ENCODE measurements at places on chromosomes 16 and 17. TPM values are rescaled to one million over a fixed set of nuclear protein-coding genes. Genes with fewer than 3 reads are reported as not detected.
A peak's percentile ranks its signal among the peaks of the same experiment; 100 is the strongest.

DNA sequence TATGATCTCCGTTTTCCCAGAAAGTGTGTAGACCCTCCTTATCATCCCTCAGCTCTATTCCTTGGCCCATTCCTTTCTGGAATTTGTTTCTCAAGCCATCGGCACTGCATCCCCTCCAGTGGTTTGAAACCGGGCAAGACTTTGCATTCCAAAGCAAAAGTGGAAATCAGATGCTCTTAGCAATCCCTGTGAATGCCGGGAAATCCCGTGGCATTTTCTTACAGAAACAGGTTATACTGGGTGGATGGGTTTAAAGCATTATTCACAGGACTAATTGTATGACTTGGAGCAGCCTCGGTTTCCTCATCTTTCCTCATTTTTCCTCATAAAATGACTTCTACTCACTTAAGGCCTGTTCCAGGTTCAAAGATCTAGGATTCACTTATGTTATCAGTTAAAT is 52.0 kb downstream of the MAP2K6 start:
- no peak for DNase-seq
- H3K27me3 ChIP-seq = no peaks in the 10 kb centered on the region
- no peak overlapping the region for H3K4me3 ChIP-seq
- H3K27ac ChIP-seq = no peak overlapping the region

GRCh38 chr16:14418795-14419225 is 211.2 kb downstream of the PARN start:
- no peaks in the 10 kb centered on the region for H3K4me1 ChIP-seq
- no peaks in the 10 kb centered on the region for H3K27me3 ChIP-seq
- no peaks in the 10 kb centered on the region for H3K36me3 ChIP-seq
- DNase-seq = no peak
- no peak overlapping the region for H3K4me3 ChIP-seq

DNA sequence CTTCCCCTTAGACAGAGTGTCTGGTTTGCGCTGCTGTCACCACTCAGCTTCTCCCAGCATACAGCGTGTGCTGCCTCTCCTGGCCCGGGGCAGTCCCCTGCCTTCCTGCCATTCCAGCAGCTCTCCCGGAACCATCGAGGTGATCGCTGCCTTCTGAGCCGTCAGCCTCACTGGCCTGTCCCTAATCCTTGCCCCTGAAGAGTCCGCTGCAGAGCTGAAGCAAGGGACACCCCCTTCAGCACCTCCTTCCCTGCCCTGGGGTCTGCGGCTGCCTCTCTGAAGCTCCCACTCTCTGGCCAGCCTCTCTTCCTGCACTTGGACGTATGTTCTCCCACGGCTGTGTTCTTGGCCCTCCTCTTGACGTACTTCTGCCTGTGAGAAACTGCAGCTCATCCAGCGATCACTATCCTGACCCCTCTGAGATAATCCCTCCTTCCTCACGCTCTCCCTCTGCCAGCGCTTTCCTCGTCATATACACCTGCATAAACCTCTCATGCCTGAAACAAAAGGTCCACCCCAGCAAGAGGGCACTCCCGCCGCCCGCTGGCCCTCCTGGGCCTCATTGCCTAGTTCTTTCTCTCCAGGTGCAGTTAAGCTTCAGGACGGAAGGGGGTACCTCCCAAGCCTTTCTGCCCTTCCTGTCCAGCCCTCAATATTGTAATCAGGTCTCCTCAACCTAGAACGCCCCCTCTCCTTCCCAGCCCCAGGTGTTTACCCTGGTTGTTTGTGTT is 220.6 kb upstream of the CHMP6 start:
- H3K27ac ChIP-seq = no peak overlapping the region
- no peaks in the 10 kb centered on the region for H3K4me1 ChIP-seq
- DNase-seq = no peak
- H3K36me3 ChIP-seq = no peaks in the 10 kb centered on the region
- no peak overlapping the region for H3K4me3 ChIP-seq

DNA sequence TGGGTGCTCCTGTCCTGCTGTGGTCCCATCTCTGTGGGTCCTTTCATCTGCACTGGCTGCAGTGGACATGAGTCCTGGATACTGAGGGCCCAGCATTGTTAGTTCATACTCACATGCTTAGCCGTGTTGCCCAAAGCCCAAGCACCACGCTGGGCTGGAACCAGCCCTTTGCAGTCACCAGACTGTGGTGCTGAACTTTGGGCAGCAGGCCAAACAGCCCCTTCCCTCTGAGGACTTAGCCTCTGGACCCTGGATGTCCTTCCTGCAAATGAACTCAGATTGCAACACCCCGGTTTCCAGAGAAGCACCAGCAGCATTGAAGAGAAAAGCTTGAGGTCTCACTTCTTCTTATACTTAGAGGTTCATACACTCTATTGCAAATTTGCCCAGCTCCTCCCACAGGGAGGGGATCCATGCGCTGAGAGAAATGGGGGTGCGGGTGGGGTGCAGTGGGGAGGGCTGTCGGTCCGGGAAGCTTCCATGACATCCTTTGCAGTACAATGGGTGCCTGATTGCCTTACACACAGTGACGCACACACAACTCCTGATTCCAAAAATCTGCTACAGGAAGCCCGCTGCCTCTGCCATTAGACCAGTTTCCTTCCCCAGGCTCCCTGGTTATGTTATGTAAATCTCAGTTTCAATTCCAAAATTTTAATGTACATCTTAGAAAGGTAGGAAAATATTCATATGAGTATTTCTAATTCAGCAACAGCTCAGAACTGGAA is 65.8 kb downstream of the RGS9 start:
- no peaks in the 10 kb centered on the region for H3K27me3 ChIP-seq
- H3K4me3 ChIP-seq = no peak overlapping the region
- H3K36me3 ChIP-seq = no peaks in the 10 kb centered on the region

DNA sequence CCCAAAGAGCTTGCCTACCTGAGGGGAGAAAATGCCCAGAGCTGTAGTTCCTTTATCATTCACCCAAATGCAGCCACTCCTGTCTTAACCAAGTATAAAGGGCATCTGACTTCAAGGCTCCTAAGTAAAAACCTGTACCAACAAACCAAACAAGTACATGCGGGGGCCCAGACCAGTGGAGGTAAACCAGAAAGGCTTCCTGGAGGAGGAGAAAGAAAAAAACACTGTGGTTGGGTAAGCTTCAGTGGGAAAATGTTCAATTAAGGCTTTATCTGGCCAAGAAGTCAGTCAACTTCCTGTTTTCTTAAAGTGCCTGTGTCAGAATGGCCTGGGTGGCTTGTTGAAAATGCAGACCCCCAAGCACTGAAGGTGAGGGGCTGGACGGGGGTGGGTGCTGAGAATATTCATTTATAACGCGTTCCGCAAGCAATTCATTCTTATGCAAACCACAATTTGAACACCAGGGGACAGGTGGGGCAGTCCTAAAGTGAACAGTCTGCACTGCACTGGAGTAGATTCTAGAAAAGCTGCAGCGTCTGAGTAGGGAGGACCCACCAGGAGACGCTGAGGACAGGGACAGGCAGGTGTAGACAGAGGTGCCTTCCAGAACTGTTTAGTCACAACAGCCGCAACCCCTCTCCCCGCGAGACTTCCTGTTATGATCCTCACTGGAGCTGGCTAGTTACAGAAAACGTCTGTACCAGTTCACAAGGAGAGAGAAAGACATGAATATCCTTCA is 467.1 kb downstream of the SOX9 start:
- H3K36me3 ChIP-seq = peaks cover 7% of the 10 kb centered on the region
- peak overlapping the region; percentile 96 for H3K27ac ChIP-seq
- H3K4me1 ChIP-seq = peaks cover 33% of the 10 kb centered on the region
- DNase-seq = no peak
- peak overlapping the region; percentile 89 for H3K4me3 ChIP-seq

DNA sequence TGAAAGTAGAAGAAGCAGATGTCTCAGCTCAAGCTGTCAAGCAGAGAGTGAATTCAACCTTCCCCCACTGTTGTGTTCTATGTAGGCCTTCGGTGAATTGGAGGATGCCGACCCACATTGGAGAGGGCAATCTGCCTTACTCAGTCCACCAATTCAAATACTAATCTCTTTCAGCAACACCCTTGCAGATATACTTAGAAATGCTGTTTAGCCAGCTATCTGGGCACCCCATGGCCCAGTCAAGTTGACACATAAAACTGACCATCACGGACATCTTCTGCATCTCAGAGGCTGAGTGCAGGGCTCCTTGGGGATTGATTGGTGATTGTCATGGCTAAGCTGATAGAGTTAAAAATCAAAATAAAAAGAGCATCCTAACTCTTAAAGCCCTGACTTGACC is 58.3 kb downstream of the IRX3 start:
- DNase-seq = no peak
- H3K4me3 ChIP-seq = no peak overlapping the region
- no peaks in the 10 kb centered on the region for H3K4me1 ChIP-seq
- no peaks in the 10 kb centered on the region for H3K27me3 ChIP-seq

GRCh38 chr16:5730783-5731182 is 633.2 kb upstream of the EEF2KMT start:
- no peak for DNase-seq
- no peaks in the 10 kb centered on the region for H3K36me3 ChIP-seq
- no peaks in the 10 kb centered on the region for H3K27me3 ChIP-seq
- H3K4me1 ChIP-seq = no peaks in the 10 kb centered on the region

- DNase-seq = no peak
- peaks cover 31% of the 10 kb centered on the region for H3K4me1 ChIP-seq
- H3K36me3 ChIP-seq = no peaks in the 10 kb centered on the region
- H3K27me3 ChIP-seq = no peaks in the 10 kb centered on the region
- H3K27ac ChIP-seq = no peak overlapping the region
- H3K4me3 ChIP-seq = no peak overlapping the region
These were observed 6.7 kb downstream of the NDUFAF8 start for GRCh38 chr17:81245665-81246342.

GRCh38 chr17:17856386-17856785 is 19.6 kb upstream of the SREBF1 start:
- no peaks in the 10 kb centered on the region for H3K4me1 ChIP-seq
- H3K27me3 ChIP-seq = no peaks in the 10 kb centered on the region
- no peaks in the 10 kb centered on the region for H3K36me3 ChIP-seq
- no peak for DNase-seq
- no peak overlapping the region for H3K27ac ChIP-seq
- no peak overlapping the region for H3K4me3 ChIP-seq

GRCh38 chr17:50844117-50844700 is 8.8 kb downstream of the WFIKKN2 start:
- no peak for DNase-seq
- no peaks in the 10 kb centered on the region for H3K36me3 ChIP-seq

TERB1 gene
- not detected for total RNA-seq

TMEM204 gene
- 0.13 TPM for total RNA-seq

Data from Panc1 (cell line).